Stimulated activated CD8-positive, alpha-beta memory T cell treated with anti-CD3 and anti-CD28 coated beads, Interleukin-7, amount 100 ng/mL, for 4 hours (primary cell): ENCODE measurements at places on chromosomes 5 and 9.

GRCh38 chr9:134055981-134056461 is 11.8 kb downstream of the BRD3 start:
- no peak for DNase-seq

DNA sequence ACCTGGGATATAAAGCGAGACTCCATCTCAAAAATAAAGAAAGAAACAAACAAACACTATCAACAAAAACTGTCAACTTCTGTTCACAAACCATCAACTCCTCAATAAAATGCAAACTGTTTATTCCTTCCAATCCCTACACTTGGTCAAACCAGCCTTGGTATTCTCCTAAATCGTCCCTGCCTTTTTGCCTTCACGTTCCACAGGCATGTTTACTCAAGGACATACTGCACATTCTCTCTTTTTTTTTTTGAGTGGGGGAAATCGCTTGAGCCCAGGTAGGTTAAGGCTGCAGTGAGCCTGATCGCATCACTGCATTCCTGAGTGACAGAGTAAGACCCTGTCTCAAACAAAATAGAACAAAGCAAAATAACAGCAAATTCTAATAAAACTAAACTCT is 13.0 kb downstream of the UBAP2 start:
- no peak for DNase-seq

DNA sequence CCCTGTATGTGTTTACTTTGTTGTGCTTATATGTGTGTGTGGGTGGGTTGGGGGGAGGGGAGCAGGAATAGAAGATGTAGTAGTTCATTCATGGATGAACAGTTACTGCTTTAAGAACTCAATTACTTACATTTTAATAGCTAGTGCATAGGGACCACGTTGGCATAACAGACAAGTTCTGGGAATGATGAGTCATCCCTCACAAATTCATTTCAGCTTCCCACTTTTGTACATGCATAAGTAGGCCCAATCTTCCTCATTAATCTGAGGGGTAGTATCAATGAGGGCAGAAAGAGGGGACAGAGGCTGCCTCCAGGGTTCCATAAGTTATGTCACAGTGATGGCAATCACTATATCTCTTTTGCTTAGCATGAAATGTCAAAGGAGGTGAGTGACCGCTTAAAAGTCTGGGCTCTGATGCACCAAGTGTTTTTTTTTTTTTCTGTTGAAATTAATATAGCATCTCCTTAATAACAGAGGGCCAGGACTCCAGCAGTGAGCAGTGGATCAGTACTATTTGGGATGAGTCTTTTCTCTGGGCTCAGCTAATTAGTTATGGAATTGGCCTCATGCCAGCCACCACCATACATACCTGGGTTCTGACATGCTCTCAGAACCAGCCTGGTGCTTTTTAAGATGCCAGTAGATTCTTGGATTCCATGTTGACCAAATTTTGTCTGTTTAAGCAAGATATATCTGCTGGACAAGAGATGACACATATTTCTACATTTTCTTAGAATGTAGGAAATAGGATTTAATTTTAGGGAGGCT is 37.1 kb downstream of the PRDM6 start:
- no peak for DNase-seq

- no peak for DNase-seq
These were observed 14.2 kb upstream of the NRARP start for GRCh38 chr9:137316012-137316981.

GRCh38 chr5:59346514-59346913 is 547.0 kb downstream of the PDE4D start:
- no peak for DNase-seq

DNA sequence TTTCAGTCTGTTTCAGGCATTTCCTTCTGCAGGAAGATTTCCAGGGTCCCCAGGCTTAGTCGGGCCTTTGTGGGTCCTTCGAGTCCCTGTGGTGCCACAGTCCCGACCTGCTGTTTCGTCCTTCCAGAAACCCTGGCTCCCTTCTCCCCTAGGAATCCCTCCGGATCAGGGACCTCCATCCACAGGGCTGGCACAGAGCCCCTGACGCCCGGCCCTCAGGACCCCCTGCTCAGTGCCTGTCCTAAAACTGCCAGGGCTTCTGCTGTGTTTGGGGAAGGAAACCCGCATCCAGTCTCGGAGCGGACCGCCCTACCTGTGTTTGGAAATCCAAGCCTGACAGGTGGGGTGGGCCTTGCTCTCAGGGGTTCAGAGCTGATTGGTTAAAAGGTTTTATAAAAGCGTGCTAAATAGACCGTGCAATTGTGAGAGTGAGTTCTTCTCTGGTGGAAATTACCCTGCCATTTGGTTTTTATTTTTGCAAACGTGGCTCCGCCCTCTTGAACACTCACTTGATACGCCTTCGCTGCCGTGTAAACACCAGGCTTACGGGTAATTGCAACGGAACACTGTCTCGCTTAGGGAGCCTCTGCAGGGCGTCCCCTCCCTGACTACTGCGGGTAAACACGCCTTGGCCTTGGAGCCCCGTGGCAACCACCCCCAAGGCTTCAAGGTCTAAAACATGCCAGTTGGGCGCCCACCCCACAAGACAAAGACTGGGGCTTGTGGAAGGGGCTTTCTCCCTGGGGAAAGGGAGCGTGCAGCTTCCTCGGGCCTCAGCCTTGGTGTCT is 121.2 kb downstream of the PHF2 start:
- no peak for DNase-seq

- DNase-seq = no peak
These were observed 13.1 kb downstream of the HRH2 start for GRCh38 chr5:175671013-175671412.

DNA sequence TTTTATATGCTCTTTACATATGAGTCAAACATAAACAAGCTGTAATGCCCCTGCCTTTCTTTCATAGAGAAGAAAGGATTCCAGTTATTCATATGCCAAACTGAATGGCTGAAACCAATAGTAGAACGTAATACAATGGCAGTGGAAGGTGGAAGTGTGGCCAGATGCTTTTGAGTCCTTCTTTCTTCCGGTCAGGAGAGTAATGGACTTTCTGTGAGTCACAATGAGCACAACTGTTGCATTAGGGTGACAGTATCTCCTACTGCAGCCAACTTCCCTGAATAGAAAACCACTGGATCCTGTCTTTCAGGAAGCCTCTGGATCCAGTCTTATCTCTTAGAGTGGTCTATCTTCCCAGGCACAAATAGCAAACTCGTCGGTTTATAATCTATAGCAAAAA is 855.2 kb downstream of the MAT2B start:
- DNase-seq = no peak

GRCh38 chr5:77015938-77016569 is 14.2 kb upstream of the AGGF1 start:
- DNase-seq = no peak

- no peak for DNase-seq
These were observed 115.7 kb downstream of the SUSD1 start for GRCh38 chr9:112059145-112059965.

DNA sequence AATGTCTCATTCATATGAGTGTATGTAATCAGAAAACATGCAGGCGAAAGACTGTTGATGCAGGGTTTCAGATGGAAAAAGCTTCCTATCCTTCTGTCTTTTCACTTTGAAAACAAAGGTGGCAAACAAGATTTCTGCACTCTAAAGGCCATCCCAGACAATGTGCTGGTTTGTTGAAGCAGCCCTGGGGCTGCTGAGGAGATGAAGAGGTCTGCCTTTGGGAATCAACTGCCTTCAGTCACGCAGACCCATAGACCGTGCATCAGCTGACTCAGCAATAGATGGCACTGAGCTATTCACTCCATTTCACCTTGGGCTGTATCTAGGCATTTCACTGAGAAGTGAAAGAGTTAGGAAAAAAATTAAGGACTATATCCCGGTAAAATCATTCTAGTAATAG is 60.5 kb upstream of the C5orf46 start:
- no peak for DNase-seq

DNA sequence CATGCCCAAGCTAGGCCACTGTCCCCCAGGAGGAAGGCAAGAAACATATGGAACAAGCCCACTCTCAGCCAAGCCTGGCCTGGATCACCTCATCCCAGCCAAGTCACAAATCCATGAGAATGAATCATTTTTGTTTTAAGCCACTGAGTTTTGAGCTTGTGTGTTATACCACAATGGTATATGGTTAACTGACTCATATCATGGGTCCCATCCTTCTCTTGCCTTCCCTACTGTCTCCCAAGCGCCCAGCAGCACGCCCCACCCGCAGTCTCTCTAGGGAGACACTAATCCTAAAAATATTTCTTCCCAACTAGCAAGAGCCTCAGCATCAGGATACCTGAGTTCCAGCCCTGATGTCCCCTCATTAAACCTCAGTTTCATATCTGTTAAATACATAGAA is 248.1 kb downstream of the CDK5RAP2 start:
- no peak for DNase-seq

- no peak for DNase-seq
These were observed 27.4 kb downstream of the LNPEP start for GRCh38 chr5:96963267-96963666.

- no peak for DNase-seq
These were observed 3.1 kb downstream of the ANGPTL2 start for GRCh38 chr9:127119320-127119709.

DNA sequence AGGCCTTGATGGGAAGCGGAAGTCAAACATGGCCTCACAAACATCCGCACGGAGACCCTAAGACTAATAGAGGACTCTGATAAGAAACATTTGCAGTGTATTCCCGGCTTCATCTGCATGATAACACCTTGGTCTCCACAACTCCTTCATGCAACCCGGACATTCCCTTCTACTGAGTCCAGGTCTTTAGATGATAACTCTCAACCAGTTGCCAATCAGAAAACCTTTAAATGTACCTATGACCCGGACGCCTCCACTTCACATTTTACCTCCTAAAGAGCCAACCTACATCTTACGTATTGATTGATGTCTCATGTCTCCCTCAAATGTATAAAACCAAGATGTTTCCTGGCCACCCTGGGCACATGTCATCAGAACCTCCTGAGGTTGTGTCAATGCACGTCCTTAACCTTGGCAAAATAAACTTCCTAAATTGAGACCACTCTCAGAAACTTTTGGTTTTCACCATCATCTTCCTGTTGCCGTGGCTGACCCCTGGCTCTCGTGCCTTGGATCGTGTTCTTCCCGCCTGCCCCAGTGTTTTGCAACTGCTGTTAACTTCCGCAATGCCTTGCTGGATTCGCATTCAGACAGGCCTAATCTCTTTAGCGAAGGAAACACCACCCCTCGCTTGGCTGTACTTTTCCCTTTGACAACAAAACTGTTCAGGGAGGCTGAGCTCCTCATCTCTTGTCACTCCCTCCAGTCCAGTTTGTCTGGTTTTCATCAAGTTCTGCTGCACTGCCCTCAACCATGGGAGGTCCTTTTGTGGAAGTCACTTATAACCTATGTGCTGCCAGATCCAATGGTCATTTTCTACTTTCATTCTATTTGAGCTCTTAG is 1.1 kb upstream of the DAP start:
- DNase-seq = no peak

- no peak for DNase-seq
These were observed 117.6 kb upstream of the ARRDC3 start for GRCh38 chr5:91500758-91501157.

GRCh38 chr9:77735494-77735893 is 87.4 kb upstream of the GNA14 start:
- no peak for DNase-seq

- DNase-seq = no peak
These were observed 103.0 kb downstream of the NPR3 start for GRCh38 chr5:32814141-32814540.

DNA sequence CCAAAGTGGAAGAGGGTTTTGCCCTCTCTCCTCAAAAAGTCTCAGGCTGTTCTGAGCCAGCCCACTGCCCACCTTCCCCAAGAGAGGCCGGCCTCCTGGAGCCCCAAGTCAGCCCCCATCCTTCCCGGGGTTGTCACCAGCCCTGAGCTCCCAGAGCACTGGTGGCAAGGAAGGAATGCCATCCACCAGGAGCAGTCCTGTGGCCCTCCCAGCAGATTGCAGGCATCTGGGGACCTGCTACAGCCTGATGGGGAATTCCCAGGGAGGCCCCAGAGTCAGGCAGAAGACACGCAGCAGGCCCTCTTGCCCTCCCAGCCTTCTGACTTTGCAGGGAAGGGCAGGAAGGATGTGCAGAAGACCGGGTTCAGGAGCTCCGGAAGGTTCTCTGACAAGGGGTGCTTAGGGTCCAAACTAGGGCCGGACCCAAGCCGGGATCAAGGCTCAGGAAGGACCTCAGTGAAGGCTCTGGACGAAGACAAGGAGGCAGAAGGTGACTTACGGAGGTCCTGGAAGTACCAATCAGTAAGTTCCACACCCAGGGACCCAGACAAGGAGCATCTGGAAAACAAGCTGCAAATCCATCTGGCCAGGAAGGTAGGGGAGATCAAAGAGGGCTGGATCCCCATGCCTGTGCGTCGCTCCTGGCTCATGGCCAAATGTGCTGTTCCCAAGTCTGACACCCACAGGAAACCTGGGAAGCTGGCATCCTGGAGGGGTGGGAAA is 3.7 kb downstream of the SPATA31E1 start:
- no peak for DNase-seq
